ENCODE measurements at places on chromosomes 3 and 15.
A peak's percentile ranks its signal among the peaks of the same experiment; 100 is the strongest.

DNA sequence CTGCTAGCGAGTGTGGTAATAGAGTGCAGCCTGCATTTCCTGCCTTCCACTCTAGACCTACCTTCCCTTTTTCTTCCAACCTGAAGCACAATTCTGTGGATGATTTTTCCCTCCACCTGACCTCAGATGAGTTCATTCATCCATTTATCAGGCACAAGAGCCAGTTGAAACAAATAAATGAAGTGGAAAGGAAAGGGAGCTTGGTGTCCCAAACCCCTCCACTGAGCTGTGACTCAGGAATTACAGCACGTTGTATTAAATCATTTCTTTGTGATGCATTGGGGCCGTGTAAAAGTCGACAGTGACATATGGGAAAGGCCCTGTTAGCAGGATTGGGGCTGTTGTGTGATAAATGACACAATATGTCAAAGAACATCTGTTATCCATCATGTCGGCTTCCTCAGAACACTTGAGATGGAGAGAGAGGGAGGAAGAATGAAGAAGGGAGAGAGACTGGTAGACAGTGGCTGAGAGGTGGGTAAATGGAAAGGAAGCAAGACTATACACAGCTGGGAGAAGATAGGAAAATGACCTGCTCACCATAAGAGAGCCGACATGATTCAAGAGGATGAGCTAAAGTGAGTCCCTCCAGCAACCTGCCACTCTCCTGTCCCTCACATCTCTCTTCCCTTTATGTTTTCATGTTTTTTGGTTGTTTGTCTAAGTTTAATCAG lies 366.0 kb downstream of the AGBL1 start:
- DNase-seq: no peak

GRCh38 chr3:13420045-13420830 lies at the start of gene NUP210:
TSS of gene NUP210 (minus strand) at chr3:13420322. CDS start at chr3:13420226, 96 bp downstream.
- DNase-seq: peak; percentile 55

GRCh38 chr3:51400166-51400565 lies 9.1 kb downstream of the RBM15B start:
- DNase-seq: no peak

- DNase-seq: no peak
These were observed 70.7 kb downstream of the TOP2B start for GRCh38 chr3:25594007-25594502.

DNA sequence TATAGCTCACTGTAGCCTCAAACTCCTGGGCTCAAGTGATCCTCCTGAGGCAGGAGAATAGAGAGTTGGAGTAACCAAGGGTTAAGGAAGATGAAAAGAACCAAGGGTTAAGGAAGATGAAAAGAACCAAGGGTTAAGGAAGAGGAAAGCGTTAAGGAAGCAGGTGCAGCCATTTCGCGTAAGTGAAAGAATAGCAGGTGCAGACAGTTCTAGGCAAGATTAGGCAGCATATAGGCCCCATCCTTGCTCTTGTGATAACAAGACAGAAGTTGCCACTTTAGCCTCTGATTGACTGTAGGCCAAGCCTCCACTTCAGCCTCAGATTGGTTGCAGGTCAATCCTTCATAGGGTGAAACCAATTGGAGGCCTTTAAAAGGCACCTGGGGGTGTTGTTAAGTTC lies 677.4 kb downstream of the PDCD6IP start:
- DNase-seq: no peak

GRCh38 chr3:105458518-105459215 lies 92.0 kb downstream of the ALCAM start:
- no peak for DNase-seq

- no peak for DNase-seq
These were observed 287.0 kb downstream of the MEX3B start for GRCh38 chr15:81758818-81759284.
